Fibroblast of the conjunctiva (primary cell): ENCODE measurements at places on chromosomes 1 and 21.

- no peak for DNase-seq
Measured at GRCh38 chr1:54396261-54396933, 9.8 kb downstream of the SSBP3 start.

GRCh38 chr21:27371115-27371974, 404.5 kb upstream of the ADAMTS5 start:
- no peak for DNase-seq

- DNase-seq, result peak; percentile 34
Measured at GRCh38 chr1:207049974-207050391, 1.0 kb downstream of the YOD1 start.

DNA sequence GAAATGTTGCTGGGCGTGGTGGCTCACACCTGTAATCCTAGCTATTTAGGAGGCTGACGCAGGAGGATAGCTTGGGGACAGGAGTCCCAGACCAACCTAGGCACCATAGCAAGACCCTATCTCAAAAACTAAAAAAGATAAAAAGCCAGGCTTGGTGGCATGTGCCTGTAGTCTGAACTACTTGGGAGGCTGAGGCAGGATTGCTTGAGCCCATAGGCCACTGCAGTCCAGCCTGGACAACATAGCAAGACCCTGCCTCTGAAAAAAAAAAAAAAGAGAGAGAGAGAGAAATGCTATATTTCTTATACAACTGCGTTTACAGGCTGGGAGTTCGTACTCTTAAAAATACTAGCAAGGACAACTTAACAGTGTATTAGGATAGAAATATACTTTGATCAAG, 46.2 kb upstream of the SPOCD1 start:
- DNase-seq, result no peak

GRCh38 chr1:192941722-192942411, 117.3 kb downstream of the UCHL5 start:
- no peak for DNase-seq

GRCh38 chr1:169538998-169539871, 47.0 kb downstream of the F5 start:
- DNase-seq, result peak; percentile 39

DNA sequence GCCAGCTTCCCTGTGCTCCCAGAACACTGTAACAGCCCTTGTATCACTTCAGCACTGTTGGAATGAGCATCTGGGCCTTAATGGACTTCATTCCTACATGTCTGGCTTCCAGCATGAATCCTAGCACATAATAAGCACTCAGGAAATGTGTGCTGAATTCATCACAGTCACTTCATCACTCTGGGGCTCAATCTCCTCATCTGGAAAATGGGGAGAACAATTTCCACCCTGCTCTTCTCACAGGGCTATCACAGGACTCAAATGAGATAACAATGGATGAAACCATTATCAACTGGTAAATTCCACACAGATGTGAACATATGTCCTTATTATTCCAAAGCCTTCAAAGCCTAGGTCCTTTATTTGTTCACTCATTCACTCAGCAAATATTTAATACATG, 12.4 kb downstream of the RAB3B start:
- DNase-seq, result no peak
